ENCODE measurements at places on chromosomes 1 and 21. TPM values are rescaled to one million over a fixed set of nuclear protein-coding genes. Genes with fewer than 3 reads are reported as not detected.

The LRRC71 gene
- total RNA-seq = not detected

The NR0B2 gene
- total RNA-seq = not detected

The UBE2U gene
- not detected for total RNA-seq

The KCNE2 gene
- not detected for total RNA-seq

The CAPN8 gene
- 0.14 TPM for total RNA-seq

The CASQ2 gene
- 0.07 TPM for total RNA-seq

The TRIM58 gene
- total RNA-seq = under 0.01 TPM

Measured in nasal cavity respiratory epithelium epithelial cell of viscerocranial mucosa (primary cell).